ENCODE measurements at places on chromosomes 3 and 15.

GRCh38 chr15:70355275-70355795 is 257.6 kb upstream of the TLE3 start:
- no peak for DNase-seq

DNA sequence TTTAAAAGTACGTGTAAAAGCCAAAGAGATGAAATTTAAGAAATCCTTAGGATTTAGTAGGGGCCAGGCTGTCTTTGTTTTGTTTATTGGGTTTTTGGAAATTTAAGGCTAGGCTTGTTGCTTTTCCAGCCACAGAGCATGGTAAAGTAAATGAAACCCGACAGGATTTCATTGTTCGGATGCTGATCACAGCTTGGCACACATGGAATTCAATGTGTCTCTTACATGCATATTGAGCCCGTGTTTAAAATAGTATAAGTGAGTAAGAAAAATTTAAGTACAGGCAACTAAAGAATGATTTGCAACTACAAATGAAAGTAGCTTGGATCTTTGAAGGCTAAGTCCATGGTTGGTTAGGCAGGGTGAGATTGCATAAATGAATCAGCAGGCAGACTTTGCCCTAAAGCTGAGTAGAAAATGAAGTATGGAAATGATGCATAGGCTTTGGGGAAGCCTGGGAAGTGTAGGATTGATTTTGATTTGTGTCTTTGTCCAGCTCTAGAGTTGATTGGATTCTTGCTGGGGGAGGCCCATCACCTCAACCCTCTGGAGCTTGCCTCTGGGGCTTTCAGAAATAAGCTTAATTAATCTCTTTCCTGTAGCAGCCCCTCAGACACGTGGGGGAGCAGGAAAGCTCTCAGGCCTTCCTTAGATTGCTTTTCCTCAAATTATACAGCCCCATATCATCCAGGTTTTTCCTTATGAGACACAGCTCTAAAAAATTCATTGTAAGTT is 68.2 kb upstream of the ADAMTSL3 start:
- DNase-seq: no peak

- DNase-seq: no peak
Measured at GRCh38 chr3:66037330-66037985, 1.3 kb downstream of the MAGI1 start.

DNA sequence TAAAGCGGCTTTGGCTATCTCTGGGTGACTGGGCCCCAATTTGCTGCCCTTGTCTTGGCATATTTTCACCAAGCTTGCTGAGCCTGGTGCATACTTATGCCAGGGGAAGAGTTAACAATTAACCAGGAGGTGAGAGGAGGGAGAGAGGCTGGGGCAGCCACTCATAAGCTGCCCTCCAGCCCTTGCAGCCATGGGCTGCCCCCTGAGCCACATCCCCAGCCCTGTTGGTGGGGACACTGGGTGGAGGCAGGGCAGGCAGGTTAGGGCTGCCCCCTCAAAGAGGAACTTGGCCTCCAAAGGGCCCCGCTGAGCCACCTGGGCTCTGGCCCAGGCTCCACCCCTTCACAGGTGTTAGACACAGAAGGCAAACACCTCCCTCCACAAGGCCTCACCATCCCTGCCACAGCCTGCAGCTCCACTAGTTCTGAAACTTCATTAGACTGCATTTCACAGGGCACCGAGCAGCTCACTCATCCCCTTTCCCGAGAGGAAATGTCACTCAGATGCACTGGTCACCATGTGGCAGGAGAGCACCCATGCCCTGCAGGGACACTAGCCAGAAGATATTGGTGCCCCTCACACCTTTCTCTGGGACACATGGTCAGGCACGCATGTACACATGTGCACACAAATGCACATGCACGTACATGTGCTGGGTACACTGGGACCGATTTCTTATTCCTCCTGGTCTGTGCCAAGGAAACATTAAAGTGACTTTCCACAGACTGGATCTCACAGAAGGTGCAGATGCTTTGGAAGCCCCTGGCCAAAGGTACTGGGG is 20.2 kb downstream of the AMOTL2 start:
- no peak for DNase-seq

DNA sequence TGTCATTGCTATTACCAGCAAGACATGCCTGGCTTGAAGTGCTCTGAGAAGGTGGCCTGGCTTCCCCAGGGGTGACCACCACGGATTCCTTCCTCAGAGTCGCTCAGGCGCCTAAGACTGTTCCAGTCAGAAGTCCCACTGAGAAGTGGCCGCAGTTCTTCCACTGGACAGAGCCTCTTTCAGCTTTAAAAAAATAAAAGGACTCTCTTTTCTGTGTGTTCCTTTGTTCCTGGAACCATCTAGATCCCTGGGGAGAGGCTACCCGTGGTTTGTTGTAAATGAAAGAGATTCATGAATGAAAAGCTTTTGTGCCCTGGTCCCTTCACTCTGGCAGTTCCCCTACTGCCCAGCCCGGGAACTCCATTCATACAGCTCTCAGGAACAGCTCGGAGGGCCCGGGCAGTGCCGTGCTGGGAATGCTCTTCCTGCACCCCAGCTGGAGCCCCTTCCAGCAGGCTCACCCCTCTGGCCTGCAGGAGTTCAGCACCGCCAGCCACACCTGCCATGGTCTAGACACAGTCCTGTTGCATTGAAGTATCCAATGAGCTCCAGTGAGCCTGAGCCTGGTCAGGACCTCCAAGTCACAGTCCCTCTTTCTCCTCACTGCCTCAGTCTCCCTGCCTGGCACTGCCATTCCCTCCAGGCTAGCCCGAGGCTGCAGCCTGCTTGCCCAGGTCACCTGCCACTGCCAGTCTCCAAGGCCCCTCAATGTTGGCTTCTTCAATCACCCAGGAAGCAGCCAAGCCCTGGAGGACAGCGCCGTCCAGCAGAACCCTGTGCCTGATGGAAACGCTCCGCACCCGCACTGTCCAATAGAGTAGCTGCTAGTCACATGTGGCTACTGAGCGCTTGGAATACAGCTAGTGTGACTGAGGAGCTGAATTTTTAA is 75.4 kb downstream of the XXYLT1 start:
- no peak for DNase-seq

Measured in glomerular endothelial cell (primary cell).